ENCODE measurements at places on chromosomes 6 and 20. TPM values are rescaled to one million over a fixed set of nuclear protein-coding genes. Genes with fewer than 3 reads are reported as not detected.

Gene NRSN2
- 49.5 TPM for total RNA-seq

DNA sequence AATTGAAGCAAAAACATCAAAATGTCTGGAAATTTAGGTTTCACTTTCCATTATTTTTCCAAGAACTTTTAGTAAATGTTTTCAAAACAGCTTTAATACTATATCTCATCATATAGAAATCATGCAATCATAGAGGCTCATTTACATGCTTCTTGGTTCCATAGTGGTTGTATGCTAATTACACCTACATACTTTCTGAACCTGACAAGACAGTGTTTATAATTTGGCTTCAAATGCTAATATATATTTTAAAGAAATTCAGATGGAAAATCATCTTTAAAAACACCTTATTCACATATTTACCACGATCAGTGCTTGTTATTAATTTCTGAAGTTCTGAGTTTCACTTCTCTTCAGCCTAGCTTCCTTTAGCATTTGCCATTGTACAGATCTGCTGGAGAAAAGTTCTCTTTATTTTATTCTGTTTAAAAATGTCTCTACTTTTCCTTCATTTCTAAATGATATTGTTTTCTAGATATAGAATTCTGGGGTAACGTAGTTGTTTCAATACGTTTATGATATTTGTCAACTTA is 89.9 kb downstream of the PLCB1 start:
- no peak overlapping the region for H3K27ac ChIP-seq
- no peak overlapping the region for H3K4me3 ChIP-seq
- DNase-seq: no peak

GRCh38 chr6:13455552-13455966 is 31.8 kb downstream of the GFOD1 start:
- H3K27me3 ChIP-seq: no peaks in the 10 kb centered on the region
- H3K4me1 ChIP-seq: peaks cover 42% of the 10 kb centered on the region
- DNase-seq: no peak
- H3K4me3 ChIP-seq: no peak overlapping the region
- H3K27ac ChIP-seq: peak overlapping the region; percentile 62

Gene PRPH2
- 1.3 TPM for total RNA-seq

DNA sequence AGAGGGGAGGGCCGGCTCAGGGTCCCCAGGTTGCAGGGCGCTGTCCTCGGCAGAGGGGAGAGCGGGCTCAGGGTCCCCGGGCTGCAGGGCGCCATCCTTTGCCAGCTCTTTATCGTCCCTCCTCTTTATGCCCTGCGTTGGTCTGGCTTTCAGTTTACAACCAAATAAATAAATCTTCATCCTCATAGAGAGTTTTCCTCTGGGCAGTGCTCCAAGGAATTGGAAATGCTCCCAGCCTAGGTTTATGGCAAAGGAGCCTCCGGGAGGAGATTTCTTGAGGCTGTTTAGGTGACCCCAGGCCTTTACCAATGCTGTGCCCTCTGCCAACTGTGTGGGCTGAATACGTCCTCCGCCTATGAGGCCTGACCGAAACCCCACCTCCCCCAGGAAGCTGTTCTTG is 60.2 kb downstream of the CHMP4B start:
- no peak for DNase-seq
- H3K27ac ChIP-seq: no peak overlapping the region
- no peak overlapping the region for H3K4me3 ChIP-seq
- H3K27me3 ChIP-seq: no peaks in the 10 kb centered on the region
- no peaks in the 10 kb centered on the region for H3K36me3 ChIP-seq

GRCh38 chr20:47543006-47543431 is 41.3 kb downstream of the NCOA3 start:
- H3K27ac ChIP-seq: no peak overlapping the region
- H3K4me1 ChIP-seq: peaks cover 6% of the 10 kb centered on the region
- no peak overlapping the region for H3K4me3 ChIP-seq
- DNase-seq: no peak

Gene SLC22A16
- total RNA-seq: not detected
